ENCODE measurements at places on chromosomes 1 and 21.
A peak's percentile ranks its signal among the peaks of the same experiment; 100 is the strongest.

- DNase-seq, result no peak
These were observed 60.6 kb upstream of the COL6A1 start for GRCh38 chr21:45920824-45921600.

DNA sequence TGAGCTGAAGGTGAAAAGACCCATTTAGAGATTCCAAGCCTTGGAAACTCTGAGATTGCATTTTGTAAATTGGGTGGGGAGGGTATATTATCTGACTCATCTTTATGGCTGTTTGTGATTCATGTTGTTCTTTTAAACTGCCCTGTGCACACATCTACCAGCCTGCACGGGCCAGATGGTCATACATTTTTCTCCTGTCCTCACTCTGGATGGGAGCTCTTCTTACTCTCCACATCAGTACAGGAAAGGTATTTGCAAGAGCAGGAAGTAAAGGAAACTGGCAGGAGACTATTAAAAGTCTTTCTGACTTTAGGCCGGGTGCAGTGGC, 14.3 kb upstream of the NMNAT2 start:
- DNase-seq, result no peak

DNA sequence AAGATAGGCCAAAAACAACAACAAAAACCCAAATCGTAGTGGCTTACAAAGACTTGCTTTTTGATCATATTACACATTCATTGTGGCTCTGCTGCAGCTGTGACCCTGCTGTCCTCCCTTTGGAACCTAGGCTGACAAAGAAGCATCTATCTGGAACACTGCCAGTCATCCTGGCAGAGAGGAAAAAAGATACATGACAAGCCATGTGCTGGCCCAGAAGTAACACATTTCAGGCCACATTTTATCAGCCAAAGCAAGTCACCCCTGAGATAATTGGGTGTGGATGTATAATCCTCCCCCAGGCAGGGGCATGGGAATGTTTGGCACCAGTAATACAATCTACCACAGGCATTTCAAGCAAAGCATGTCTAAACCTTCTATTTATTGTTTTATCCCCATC, 37.2 kb upstream of the AGO1 start:
- no peak for DNase-seq

DNA sequence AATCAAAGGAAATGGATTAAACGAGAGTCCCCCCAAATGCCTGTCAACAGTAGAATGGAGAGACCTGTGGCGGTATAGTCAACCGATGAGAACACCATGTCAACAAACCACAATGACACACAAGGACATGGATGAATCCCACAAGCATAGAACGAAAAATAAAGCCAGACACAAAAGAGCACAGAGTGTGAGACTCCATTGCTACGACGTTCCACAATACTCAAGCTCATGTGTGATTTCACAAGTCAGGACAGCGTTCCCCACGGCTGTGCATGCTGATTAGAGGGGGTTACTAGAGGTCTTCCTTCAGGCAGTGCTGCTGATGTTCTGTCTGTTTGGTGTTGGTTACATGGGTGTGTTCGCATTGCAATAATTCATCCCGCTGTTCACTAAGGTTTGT, 5.8 kb upstream of the PLA2G2D start:
- no peak for DNase-seq

GRCh38 chr1:12528021-12528852, 89.8 kb downstream of the DHRS3 start:
- DNase-seq, result no peak

- DNase-seq, result no peak
These were observed 66.3 kb upstream of the SSX2IP start for GRCh38 chr1:84756455-84757082.

DNA sequence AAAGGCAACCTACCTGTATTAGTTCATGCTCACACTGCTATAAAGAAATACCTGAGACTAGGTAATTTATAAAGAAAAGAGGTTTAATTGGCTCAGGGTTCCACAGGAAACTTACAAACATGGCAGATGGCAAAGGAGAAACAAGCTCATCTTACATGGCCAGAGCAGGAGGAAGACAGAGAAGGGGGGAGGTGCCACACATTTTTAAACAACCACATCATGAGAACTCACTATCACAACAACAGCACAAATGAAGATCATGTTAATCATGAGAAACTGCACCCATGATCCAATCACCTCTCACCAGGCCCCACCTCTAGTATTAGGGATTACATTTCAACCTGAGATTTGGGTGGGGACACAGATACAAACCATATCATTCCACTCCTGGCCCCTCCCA, 90.6 kb upstream of the KCTD3 start:
- DNase-seq, result no peak

GRCh38 chr1:111812306-111812705, 56.6 kb downstream of the DDX20 start:
- DNase-seq, result no peak

DNA sequence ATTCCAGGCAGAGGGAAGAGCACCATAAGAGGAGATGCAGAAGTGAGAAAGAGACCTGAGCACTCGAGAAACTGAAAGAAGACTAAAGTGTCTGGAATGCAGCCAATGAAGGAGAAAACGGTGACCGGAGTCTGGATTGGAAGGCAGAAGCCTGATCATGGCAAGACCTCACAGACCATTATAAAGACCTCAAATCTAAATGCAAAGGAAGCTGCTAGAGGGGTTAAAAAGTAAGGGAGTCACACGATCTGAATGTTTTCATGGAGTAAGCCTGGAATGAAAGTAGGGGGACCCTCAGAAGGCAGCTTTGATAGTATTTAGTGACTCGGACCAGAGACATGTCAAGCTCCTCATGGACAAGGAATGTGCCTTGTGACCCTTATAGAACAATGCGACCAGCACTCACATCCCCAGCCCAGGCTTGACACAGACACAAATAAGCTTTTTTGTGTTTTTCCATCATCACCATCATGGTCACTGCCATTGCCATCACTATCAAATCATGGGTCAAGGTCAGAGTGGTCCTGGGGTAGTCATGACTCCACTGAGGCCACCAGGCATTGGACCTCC, 183.6 kb downstream of the SEC16B start:
- DNase-seq, result no peak

DNA sequence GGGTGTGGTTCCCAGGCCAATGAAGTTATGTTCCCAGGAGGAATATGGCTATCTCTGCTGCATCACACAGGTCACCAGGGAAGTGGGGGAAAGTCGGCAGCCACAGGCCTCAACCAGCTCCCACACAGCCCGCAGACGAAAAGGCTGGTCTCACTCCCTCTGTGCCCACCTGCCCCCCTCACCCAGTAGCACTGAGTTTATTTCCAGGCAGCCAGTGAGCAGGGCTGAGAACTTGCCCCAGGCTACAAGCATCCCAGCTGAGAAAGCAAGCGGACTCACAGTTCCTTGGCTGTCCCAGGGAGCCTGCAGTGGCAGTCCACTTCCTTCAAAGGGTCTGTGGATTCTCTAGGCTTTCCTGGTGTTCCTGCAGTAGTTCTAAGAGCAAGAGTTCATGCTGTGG, 68.9 kb downstream of the SLC5A9 start:
- no peak for DNase-seq

DNA sequence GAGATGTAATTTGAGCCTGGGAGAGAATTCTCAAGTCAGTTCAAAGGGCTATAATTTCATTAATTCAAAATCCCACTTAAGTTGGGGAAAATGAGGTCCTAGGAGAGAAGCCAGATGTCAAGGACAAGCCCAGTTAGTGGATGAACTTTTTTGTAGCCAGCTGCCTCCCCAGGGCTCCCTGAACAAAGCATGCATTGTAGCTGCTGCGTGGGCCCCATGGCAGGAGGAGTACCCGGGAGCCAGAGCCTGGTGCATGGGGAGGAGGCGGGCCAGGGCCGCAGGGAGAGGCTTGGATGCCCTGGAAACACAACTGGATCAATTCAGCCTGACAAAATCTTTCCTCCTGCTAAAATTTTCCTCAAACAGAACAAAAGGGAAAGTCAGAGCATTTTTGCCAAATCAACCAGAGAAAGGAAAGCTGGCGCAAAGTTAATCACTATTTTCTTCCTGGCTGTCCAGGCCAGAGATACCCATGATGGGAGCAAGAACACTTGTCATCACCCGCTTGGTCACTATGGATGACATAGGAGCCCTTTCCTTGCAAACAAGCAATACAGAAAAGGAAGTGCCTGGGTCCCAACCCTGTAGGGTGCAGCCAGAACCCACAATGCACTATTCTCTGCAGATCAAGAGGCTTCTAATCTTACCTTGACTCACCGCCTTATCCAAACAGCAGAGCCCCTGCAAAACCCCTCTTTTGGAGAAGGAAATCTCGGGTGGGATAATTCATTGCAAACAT, 248.1 kb upstream of the RAB4A start:
- no peak for DNase-seq

- DNase-seq, result no peak
These were observed 697.8 kb downstream of the LRRIQ3 start for GRCh38 chr1:73500154-73500553.

GRCh38 chr1:108107658-108108057, 92.5 kb downstream of the SLC25A24 start:
- DNase-seq, result peak; percentile 30

GRCh38 chr1:246142320-246142893, 364.7 kb downstream of the SMYD3 start:
- DNase-seq, result no peak

- no peak for DNase-seq
These were observed 6.0 kb downstream of the CZIB start for GRCh38 chr1:53214376-53214940.

DNA sequence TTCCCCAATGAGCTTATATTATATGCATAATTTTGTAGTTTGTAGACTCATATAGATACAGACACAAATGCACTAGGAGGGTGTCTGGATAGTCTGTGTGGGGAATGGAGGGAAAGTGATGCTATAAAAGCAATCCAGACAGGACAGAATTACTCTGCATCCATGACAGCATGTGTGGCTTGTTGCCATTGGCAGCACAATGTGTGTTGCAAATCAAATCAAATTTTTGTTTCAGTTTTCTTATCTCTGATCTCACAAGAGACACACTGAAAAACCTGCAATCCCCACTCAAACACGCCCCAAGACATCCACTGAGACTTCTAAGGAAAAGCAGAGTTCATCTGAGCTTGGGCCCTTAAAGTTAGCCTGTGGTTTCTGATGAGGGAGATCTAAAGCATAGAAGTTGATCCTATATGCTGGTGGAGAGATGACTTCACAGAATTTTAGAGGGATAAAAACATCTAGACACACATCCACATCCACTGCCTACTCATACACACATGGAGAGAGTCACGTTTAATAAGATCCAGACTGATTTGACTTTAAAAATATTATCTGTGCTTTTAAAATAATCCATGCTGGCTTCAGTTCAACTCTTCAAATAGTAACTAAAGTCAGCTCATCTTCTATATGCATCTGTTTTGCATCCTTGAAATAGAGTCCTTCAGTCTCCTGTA, 313.0 kb upstream of the PLXNA2 start:
- DNase-seq, result no peak

DNA sequence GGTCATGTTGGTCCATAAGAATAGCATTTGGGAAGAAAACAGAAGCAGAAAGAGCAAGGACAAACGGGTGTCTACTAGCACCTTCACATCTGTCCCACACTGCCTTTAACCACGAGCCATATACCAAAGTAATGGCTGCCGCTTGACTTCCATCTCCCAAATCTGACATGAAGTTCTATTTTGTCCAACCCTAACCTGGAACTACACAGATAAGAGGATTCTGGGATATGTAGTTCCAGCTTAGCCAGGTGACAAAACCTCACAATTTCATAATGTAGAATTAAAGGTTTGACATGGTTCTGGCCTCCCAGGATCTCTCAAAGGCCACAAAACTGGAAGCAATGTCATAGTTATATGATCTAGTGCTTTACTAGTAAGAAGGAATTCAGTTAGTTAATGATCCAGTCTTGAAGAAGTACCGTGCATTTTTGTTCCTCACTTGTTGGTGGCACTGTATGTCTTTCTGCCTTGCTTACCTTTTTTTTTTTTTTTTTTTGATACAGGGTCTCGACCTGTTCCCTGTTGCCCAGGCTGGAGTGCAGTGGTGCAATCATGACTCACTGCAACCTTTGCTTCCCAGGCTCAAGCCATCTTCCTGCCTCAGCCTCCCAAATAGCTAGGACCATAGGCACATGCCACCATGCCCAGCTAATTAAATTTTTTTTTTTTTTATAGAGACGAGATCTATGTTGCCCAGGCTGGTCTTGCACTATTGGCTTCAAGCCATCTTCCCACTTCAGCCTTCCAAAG, 17.5 kb downstream of the PTGFRN start:
- no peak for DNase-seq

- DNase-seq, result no peak
These were observed 2.7 kb downstream of the PDE9A start for GRCh38 chr21:42655796-42656770.

GRCh38 chr1:228664399-228664914, 70.8 kb upstream of the RHOU start:
- peak; percentile 69 for DNase-seq

- DNase-seq, result no peak
These were observed 322.4 kb downstream of the SETD4 start for GRCh38 chr21:35737899-35738346.

DNA sequence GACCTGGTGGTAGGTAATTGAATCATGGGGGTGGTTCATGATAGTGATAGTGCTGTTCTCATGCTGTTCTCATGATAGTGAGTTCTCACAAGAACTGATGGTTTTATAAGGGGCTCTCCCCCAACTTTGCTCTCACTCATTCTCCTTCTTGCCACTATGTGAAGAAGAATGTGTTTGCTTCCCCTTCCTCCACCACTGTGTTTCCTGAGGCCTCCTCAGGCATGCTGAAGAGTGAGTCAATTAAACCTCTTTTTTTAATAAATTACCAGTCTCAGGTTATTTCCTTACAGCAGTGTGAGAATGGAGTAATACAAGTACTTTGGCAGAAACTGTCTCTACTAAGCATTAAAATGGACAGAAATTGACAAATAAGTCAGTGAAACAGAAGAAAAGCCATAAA, 21.6 kb downstream of the RAB3GAP2 start:
- DNase-seq, result no peak

GRCh38 chr1:14083277-14083676, 383.3 kb downstream of the PRDM2 start:
- no peak for DNase-seq

DNA sequence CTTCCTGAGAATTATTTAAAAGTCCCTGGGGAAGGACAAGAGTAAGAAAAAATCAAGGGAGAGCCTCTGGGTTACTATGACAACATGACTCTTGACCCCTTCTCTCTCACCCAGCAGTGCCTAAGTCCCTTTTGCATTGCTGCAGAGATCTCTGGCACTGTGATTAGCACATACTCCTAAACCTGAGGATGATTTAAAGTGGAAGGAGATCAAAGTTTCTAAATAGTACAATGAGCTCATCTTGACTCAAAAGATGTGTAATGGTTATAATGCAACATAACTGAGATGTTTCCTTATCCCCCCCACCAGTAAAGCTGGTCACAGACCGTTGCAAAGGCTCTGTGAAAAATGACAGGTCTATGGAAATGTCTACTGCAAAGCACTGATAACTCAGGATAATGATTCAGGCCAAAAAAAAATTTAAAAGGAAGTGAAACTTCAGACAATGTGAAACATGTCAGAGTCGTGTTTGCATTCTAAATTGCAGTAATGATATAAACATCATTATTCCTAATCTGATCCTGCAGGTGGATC, 519.2 kb downstream of the KIF26B start:
- DNase-seq, result no peak

DNA sequence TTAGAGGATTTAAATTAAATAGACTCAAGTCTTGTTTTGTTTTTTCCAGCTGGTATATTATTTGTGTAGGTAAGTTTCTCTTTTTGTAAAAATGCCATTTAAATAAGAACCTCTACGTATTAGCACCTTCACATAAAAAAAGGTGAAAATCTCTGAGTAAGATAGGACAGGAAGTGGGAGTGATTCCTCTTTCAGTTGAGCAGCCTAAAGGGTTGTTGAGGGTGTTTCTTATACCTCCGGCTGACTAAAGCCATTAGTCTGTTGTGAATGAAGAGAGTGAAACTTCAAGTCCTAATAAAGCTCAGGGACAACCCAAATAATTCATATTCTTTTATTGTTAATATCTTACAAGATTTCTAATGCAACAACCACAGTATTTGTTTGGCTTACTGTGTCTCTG, 188.7 kb downstream of the CHRM3 start:
- no peak for DNase-seq

Measured in stimulated activated naive CD4-positive, alpha-beta T cell treated with Interleukin-2 at 50 U/mL for 16 hours (primary cell).